ENCODE measurements at places on chromosomes 2 and 18. TPM values are rescaled to one million over a fixed set of nuclear protein-coding genes. Genes with fewer than 3 reads are reported as not detected.

GRCh38 chr2:160005908-160006307 is 56.5 kb downstream of the PLA2R1 start:
- DNase-seq: no peak

DNA sequence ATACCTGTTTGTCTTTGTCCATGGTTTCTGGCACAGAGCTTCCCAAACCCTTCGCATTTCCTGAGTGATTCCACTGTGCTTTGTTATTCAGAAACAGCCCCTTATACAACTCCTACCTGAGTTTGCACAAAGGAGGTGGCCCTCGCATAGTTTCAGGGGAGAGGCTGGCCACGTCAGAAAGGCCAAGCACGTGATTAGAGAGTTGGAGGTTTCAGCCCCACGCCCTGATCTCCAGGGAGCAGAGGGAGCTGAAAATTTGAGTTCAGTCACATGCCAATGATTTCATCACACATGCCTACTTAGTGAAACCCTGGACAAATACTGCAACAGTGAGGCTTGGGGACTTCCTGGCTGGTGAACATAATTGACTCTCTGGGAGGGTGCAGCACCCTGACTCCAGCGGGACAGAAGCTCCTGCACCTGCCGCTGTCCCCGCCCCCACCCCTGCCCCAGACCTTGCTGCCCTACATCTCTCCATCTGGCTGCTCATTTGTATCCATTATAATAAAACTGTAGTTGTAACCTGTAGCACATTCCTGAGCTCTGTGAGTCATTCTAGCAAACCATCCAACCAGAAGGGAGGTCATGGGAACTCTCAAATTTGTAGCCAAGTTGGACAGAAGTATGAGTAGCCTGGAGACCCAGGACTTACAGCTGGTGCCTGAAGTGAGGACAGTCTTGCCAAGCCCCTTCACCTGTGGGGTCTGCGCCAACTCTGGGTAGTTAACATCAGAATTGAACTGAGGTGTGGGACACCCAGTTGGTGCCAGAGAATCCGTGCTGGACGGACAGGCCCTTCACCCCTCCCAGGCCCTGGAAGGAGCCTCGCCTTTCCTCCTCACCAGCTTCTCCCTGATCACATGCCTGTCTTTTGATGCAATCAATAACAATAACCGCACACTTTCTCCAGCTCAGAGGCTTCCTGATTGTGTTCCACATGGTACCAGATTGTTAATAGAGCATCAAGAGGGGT is 224.3 kb downstream of the ANAPC1 start:
- DNase-seq: no peak

DNA sequence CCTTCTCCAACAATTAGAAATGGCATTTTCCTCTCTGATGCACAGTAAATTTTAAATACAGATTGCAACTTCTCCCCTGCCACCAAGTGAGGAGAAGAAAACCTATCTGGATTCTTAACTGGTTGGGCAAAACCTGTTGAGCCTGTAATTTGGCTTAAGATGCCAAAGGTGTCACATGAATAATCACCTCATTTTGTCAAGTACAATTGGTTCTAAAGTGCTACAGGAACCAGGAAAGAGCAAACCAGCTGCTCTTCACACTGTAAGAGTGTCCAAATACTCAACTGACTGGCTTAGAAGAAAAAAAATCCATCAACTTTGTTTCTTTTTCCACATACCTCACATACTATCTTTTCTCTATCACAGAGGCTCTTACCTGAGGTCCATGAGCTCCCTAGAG is 35.4 kb downstream of the NPC1 start:
- DNase-seq: no peak

DNA sequence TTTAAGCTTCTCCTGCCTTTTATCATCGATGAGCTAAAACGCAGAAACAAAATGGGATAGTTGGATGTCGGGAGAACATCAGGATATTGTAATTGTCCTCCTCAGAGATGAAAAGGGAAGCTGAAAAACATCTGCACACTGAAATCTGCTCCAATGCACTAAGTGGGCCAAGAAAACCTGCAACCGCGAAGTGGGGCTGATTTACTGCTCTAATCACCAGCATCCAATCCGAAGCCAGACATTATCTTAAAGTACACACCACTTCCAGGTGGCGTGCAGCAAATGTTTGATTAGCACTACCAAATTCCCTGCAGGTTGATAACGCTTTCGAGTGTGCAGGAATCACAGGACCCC is 230.3 kb upstream of the SLC14A2 start:
- no peak for DNase-seq

DNA sequence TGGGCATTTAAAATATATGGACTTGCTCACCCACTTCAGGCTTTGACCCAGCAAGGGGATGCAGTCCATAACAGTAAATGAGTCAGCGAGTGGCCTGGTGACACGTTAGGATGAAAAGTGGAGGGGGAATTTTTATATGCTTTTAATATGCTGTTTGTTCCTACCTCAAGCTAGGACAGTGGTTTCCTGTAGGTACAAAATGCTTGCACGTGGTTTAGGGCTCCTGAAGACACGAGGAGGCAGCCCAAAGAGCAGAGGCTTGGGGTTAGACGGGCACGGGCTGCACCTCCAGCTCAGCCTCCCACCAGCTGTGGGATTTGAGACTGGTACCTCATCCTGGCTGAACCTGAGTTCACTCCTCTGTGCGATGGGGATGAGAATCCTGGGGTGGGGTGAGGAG is 306.2 kb upstream of the CXCR4 start:
- no peak for DNase-seq

DNA sequence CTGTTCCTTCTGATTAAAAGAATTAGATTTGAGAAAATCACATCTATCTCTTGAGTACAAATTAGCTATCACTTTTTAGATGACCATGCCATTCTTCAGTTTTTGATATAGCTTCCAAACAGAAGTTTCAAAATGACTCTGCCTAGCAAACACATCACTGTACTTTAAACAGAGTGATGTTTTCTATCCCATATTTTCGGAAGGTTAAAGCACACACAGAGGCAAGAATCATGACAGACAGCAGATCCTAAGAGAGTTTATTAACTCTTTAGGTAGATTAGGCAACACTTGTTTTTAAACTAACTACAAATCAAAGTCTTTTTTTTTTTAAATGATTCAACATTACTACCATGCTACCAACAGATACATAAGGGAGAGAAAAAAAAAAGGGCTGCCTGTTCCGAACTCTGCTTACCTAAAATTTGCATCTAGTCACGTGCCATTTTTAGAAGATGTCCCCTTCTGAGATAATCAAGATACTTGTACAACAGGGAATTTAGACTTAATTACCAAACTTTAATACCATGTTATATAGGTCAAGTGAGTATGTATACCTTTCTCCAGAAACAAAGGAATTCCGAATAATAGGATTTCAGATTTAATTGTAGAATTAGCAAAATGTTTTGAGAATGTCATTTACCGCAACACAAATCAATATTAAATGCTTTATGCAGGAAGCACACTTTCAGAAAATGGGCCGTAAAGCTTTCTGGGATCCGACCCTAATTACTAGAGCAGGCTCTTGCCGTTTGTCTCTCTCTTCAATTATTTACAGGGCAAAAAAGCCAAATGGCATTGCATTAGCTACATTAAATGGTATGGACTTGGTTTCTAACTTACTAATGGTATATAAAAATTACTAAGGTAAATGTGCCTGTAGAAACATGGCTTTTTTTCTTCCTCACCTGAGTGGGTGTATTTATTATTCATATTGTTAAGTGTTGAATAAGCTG is 2.6 kb downstream of the RBMS1 start:
- DNase-seq: no peak

GRCh38 chr2:241359481-241360045 is 3.5 kb downstream of the FARP2 start:
- DNase-seq: no peak

- DNase-seq: no peak
These were observed 85.4 kb downstream of the XRCC5 start for GRCh38 chr2:216194561-216194960.

DNA sequence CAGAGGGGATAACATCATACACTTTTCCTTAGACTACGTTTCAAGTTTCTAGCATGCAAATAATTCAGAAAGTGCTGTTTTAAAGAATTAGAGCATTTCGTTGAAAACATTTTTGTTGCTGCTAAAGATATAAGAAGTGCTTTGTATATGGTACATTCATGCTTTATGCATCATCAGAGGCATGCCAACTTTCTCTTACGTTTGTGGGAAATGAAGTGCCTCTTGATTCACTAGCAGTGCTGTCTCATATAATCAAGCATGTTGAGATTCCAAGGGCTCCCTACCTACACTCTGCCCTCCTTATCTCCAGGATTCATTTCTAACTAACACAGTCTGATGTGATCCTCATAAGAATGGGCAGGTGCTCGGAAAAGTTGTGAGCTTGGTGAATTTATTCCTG is 748.6 kb upstream of the DDX18 start:
- DNase-seq: no peak

GRCh38 chr18:2518473-2518872 is 52.8 kb downstream of the METTL4 start:
- no peak for DNase-seq

The ANKMY1 gene
- 92.5 TPM for polyA plus RNA-seq

The C2orf80 gene
- not detected for polyA plus RNA-seq

The SLC11A1 gene
- 2.8 TPM for polyA plus RNA-seq

The XIRP2 gene
- 5.9 TPM for polyA plus RNA-seq

The ALPG gene
- polyA plus RNA-seq: 0.44 TPM

All from testis (tissue), 5 donors.